ENCODE measurements at places on chromosomes 3 and 15. TPM values are rescaled to one million over a fixed set of nuclear protein-coding genes. Genes with fewer than 3 reads are reported as not detected.

- no peak for DNase-seq
These were observed 26.1 kb upstream of the VPS8 start for GRCh38 chr3:184785890-184786279.

DNA sequence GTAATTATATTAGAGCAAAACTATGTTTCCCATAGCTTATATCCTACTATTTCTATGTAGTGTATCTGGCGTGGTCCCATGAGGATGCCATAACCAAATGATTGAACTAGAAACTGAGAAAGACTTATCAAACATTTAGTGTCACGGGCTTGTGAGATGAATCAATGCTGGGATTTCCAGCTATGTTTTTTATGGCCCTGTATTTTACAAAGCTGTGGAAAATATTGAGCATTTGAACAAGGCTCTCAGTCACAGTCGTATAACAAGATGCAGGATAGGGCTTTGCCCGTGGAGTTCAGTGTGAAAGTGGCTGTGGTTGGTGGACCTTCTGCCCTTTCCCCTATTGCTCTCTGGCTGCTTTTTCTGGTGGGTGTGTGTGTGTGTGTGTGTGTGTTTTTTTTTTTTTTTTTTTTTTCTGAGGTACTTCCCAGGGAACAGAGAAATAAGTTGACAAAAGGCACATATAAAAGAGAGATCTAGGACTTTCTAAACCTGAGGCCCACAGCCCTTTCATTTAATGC is 60.7 kb downstream of the CACNA1D start:
- no peak for DNase-seq

GRCh38 chr3:120369037-120369467 is 19.9 kb upstream of the LRRC58 start:
- no peak for DNase-seq

PLA2G4D gene
- total RNA-seq = 0.61 TPM

DNA sequence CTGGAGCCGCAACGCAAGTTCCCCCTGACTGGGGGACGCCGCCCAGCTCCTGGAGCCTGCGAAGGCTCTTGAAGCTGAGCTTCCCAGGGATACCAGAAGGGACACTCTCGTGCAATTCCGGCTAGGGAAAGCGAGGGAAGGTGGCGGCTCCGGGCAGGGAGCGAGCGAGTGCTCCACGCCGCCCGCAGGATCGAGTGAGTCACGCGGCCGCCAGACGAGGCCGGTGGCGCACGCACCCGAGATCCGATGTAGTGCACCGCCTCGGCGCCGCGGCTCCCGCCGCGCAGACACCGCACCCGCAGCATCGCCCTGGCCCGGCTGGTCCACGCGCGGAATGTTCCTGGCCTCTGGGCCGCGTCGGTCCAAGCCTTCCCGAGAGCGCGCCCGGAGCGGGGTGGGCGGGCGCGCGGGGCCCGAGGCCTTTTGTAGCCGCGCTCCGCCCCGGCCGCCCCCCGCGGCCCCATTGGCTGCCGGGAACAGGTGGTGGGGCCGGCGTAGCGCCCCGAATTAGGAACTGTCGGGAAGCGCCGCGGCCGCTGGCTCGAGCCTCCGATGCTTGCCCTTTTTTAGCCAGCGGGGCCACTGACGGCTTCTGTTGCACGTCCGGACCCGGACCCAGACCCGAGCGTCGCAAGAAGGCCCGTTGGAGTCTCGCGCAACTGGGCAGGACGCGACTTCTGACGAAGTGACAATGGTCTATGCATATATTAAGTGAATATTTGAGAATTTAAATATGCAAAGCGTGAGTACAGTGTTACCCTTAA is at the start of gene GATM:
TSS of gene GATM (minus strand) at position 396 of the 764 bp plus-strand sequence. CDS start at position 305, 91 bp downstream.
- DNase-seq = peak; percentile 83

C3orf70 gene
- 0.06 TPM for total RNA-seq

DNA sequence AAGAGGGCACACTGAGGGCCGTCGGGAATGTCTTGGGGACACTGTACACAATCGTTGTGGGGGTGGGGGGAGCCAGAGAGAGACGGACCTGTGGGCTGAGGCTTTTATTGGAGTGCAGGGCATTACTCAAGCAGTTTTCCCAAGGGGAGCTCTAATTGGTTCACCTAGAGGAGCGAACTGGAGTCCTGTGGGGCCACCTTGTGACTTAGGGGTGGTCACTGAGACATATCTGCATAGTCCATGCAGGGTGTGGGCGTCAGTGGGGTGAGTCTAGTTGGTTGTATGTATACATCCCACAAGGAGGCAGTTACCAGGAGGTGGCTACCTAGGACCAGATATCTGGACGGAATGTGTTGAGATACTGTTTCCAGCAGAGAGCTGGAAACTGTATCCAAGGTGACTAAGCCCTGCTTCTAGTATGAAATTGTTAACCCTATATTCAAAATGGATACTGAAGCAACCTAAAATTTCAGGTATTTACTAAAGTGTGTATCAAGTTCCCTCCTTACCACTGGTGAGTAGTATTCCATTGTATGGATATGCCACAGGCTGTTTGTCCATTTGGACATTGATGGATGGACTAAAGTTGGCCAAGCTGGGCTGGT is 2.6 kb upstream of the PIGZ start:
- no peak for DNase-seq

- DNase-seq = no peak
These were observed 392.6 kb upstream of the TPM1 start for GRCh38 chr15:62649793-62650420.

- DNase-seq = no peak
These were observed 160.0 kb downstream of the TBL1XR1 start for GRCh38 chr3:177037241-177037640.

PIAS1 gene
- total RNA-seq = 44.8 TPM

STRA6 gene
- 17.2 TPM for total RNA-seq

- DNase-seq = no peak
These were observed 79.5 kb downstream of the KBTBD8 start for GRCh38 chr3:67077656-67078055.

DNA sequence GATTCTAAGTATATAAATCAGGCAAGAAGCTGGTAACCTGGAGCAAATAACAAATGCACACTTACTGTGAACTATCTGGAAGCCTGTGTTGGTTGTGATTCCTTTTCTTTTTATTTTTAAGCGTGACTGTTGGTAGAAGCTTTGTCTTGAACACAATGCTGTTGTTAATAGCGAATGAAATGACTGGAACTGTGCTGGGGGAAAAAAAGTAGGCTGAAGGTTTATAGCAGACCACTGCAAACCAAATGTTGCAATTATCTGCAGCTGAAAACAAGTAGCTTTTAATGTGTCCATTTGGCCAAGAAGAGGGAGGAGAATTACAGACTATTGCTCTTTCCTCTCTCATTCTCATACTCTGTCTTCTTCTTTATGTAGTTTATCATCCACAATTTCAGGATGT is 184.5 kb upstream of the DNAJC19 start:
- DNase-seq = no peak

PLA2G4E gene
- not detected for total RNA-seq

- DNase-seq = no peak
These were observed 326.5 kb downstream of the CGGBP1 start for GRCh38 chr3:87732294-87732693.

SRGAP3 gene
- 0.37 TPM for total RNA-seq

HLTF gene
- total RNA-seq = 81.1 TPM

DNA sequence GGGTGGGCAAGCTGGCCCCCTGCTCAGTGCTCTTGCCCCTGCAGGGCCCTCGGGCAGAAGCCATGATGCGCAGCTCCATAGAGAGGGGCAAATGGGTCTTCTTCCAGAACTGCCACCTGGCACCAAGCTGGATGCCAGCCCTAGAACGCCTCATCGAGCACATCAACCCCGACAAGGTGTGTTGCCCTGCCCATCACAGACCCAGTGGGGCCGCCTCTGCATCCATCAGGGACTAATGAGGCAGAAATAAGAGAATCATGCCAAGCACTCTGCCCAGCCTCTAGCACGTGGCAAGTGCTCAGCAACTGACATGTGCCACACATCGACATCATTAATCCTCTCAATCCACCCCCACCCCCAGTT is 49.4 kb downstream of the SEMA3G start:
- no peak for DNase-seq

- no peak for DNase-seq
These were observed 33.2 kb downstream of the CAPN3 start for GRCh38 chr15:42392309-42393024.

DNA sequence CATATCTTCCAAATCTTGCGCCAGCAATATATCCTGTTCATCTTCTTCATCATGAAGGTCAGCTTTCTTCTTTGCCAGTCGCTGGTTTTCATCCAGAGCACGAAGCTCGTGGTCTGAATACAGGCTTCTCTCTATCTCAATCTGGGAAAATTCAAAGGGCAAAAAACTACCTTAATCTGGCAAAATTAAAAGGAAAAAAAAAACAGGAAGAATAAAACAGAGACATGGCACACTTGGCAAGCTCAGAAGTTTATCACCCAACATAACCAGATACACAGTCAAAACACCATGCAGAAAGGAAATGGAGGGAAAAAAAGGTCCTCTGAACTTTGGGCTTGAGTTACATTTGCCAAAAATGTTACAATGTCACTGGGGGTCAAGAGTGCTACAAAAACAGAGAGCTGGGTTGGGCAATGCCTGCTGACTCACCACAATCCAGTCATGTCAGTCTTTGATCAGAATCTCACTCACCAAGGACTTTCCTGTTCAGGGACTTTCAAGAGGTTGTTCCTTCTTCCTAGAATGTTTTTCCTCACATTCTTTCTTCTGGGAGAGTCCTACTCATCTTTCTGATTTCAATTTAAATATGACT is 1.5 kb downstream of the MRPL46 start:
- no peak for DNase-seq

CERS3 gene
- total RNA-seq = not detected

- DNase-seq = no peak
These were observed 4.2 kb downstream of the PRTG start for GRCh38 chr15:55738715-55739114.

DNA sequence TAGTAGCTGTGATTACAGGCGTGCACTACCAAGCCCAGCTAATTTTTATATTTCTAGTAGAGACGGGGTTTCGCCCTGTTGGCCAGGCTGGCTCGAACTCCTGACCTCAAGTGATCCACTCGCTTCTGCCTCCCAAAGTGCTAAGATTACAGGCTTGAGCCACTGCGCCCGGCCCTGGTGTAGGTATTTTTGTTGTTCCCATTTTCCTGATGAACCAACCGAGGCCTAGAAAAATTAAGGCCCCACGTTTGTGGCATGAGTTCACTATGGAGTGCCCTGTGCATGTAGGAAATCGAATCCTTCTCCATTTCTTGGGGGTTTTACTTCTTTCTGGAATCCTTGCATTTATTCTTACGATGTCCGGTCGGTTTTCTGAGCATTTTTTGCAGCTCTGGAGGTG is 14.3 kb upstream of the TATDN2 start:
- DNase-seq = no peak

PCLAF gene
- 138 TPM for total RNA-seq

CCDC80 gene
- total RNA-seq = 2.3 TPM

- no peak for DNase-seq
These were observed 2.4 kb upstream of the LARP6 start for GRCh38 chr15:70856177-70856883.

DNA sequence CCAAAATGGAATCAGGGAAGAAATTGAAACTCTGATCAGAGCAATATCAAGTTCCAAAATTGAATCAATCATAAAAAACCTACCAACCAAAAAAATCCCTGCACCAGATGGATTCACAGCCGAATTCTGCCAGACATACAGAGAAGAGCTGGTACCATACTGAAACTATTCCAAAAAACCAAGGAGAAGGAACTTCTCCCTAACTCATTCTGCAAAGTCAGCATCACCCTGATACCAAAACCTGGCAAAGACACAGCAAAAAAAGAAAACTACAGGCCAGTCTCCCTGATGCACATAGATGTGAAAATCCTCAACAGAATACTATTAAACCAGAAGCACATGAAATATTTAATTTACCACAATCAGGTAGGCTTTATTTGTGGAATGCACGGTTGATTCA is 118.1 kb downstream of the MYRIP start:
- DNase-seq = peak; percentile 58

Measured in G401 (cell line).